Daoy (cell line): ENCODE measurements at places on chromosomes 6 and 20. TPM values are rescaled to one million over a fixed set of nuclear protein-coding genes. Genes with fewer than 3 reads are reported as not detected.

ANGPT4 gene
- under 0.01 and 0.03 TPM in 2 replicates for total RNA-seq

HLA-DOA gene
- total RNA-seq, result 1.9 TPM in 1 of 2 replicates, not detected in the other

EPPIN gene
- not detected in 2 replicates for total RNA-seq

TRIM15 gene
- total RNA-seq, result 0.86 TPM in 1 of 2 replicates, not detected in the other

MCHR2 gene
- total RNA-seq, result not detected in 2 replicates

MUC22 gene
- not detected in 2 replicates for total RNA-seq

NFKBIL1 gene
- total RNA-seq, result 16.2 and 21.5 TPM in 2 replicates

HLA-B gene
- 415 and 797 TPM in 2 replicates for total RNA-seq

PTCRA gene
- not detected in 2 replicates for total RNA-seq

PPP1R3G gene
- total RNA-seq, result 0.18 and 0.23 TPM in 2 replicates

WFDC2 gene
- not detected in 2 replicates for total RNA-seq

SIRPB2 gene
- total RNA-seq, result not detected in 2 replicates

TMEM200A gene
- total RNA-seq, result not detected in 2 replicates

SAPCD1 gene
- 0.27 and 1.6 TPM in 2 replicates for total RNA-seq

GPLD1 gene
- 0.33 and 2.5 TPM in 2 replicates for total RNA-seq
